Stimulated activated CD4-positive, alpha-beta T cell treated with anti-CD3 and anti-CD28 coated beads, TNF-alpha, amount 100 ng/mL, for 24 hours (primary cell): ENCODE measurements at places on chromosomes 11 and 22.

DNA sequence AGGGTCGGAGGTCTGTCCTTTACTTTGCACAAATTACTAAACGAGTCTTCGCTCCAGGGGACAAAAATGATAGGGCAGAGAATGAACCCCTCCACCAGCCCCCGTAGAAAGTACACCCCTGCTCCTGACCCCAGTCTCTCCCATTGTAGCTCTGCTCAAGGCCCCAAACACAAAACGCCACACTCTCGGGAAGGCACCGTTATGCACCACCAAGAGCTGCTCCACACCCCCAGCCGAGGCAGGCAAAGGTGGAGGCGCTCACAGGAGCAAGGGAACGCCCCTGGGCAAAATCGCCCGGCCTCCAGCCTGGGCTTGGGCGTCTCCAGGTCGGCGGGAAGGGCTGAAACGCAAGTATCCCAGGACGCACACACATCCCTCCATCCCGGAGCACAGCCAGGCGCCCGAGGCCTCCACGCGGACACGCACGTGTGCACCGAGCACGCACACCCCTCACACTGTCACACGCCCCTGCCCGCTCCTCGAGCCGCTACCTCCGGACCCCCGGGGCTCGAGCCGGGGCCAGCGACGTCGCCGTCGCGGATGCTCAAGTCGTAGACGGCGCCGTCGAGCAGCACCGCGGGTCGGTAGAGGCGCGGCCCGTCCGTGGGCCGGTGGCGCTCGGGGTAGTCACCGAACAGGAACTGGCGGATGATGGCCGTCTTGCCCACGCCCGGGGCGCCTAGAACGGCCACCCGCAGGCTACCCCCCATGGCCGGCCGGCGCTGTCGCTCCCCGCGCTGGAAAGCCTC is 786 bp downstream of the RASL10A start:
- DNase-seq: no peak

- no peak for DNase-seq
These were observed 53.8 kb upstream of the CD5 start for GRCh38 chr11:61048368-61049062.

GRCh38 chr11:93498641-93499040 is 44.5 kb downstream of the SMCO4 start:
- DNase-seq: no peak

DNA sequence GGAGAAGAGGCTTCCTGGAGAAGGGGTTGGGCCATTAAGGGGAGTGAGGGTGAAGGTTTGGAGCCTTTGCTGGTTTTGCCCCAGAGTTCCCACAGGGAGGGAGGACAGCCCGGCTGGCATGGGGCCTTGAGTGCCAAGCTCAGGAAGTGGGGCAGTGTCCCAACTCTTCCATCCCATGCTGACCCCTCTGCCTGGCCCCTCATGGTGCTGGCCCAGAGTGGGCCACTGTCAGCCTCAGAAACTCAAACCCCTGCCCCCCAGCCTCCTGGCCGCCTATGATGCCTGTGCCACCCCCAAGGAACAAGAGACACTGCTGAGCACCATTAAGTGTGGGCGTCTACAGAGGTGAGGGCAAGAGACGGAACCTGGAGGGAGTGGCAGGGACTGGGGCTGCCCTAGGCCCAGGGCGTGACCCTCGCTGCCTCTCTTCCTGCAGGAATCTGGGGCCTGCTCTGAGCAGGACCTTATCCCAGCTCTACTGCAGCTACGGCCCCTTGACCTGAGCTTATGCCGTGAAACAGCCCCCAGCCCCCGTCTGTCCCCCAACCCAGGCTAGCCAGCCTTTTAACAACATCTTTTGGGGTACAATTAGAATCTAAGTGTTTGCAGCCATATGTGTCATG is 5.4 kb downstream of the MUS81 start:
- no peak for DNase-seq

GRCh38 chr11:131662317-131662972 is 292.0 kb downstream of the NTM start:
- no peak for DNase-seq

DNA sequence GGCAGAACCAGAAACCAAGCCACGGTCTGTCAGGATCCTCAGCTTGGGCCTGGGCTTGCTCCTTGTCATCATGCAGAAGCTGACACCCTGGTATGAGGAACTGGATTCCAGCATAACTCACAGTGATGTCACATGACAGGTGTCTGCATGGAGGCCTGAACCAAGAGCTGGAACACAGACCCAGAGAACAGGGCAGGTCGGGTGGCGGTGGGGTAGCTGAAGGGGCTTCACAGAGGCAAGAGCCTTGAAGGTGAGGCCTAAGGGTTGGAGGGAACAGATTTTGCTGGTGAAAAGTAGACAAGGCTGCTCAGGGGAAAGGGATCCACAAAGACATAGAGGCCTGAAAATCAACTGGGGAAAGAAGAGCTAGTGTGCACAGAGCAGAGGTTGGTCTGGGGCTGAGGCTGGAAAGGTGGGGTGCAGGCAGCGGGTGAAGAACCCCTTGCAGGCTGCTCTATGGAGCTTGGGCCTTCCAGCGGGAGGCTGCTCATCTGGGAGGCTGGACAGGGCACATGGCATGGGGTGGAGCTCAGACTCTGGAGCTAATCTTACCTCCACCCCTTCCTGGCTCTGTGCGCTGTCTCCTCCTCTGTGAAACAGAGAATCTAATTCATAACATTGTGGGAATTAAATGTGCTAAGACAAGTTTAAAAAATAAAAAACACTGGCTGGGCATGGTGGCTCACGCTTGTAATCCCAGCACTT is 18.4 kb upstream of the RPS3 start:
- DNase-seq: no peak

- DNase-seq: no peak
These were observed 56.5 kb downstream of the MIAT start for GRCh38 chr22:26713823-26714449.

GRCh38 chr11:82889133-82890001 is 10.9 kb downstream of the PRCP start:
- DNase-seq: no peak

- no peak for DNase-seq
These were observed 91.5 kb downstream of the MIAT start for GRCh38 chr22:26748845-26749244.

DNA sequence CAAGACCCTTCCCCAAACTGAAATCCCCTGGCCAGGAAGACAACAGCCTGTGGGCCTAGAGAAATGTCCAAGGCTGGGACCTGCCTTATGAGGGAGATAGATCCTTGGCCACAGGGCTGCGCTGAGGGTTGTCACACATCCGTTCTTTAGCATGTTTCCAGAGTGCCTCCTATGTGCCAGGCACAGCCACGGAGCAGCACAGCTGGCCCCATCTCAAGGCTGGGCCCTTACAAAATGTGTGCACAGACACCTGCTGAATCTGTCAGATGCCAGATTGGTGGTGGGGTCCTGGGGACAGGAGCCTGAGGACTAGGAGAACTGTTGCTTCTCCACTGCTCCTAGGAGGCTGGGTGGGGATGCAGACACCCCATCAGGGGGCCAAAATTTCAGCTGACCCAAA is 11.2 kb downstream of the GRIK4 start:
- no peak for DNase-seq

DNA sequence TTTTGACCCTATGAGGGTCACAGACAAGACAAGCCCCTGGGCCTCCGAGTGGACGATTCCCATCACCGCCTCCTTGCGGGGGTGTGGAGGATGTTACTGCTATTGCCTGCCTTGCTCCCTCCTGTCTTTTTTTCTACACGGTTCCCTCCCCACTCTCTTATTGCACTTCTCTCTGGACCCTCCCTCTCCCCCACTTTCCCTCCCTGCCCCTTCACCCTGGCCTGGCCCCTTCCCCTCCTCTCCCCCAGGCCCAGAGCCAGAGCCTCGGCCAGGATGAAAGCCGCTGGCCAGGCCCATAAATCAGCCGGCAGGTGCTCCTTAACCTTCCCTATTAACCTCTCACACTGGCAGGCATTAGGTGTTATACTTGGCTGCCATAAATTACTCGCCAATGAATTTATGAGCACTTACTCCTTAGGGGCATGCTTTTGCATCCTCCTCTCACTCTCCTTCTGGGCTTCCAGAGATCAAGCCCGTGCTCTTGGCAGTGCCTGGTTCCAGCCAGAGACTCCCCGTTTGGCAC is 18.3 kb upstream of the ALX4 start:
- no peak for DNase-seq

- no peak for DNase-seq
These were observed 28.5 kb upstream of the OAF start for GRCh38 chr11:120182372-120182771.

GRCh38 chr11:86175626-86176025 is 68.9 kb upstream of the EED start:
- no peak for DNase-seq

DNA sequence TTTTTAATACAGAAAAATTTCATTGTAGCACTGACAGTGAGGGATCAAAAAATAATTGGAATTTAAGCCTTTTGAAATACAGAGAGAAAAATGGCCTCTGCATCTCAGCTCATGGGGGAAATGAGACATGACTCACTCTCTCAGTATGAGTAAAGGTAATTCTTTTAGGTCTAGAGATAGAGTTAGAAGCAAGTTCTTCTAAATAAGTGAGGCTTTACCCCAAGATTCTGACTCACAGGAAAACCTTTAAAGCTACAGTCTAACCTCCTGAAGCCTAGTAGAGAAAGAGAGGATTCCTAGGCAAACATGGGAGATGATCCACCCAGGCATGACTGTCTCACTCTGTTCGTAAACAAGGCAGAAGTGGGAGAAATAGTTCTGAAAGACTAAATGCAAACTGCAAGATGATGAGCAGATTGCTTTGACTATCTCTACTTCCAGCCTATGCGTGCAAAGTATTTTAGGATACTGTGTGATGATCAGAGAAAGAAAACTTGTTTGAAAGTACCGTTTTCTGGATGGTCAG is 1003.3 kb upstream of the CCDC90B start:
- no peak for DNase-seq

- no peak for DNase-seq
These were observed 12.3 kb upstream of the ASPHD2 start for GRCh38 chr22:26416670-26417276.

DNA sequence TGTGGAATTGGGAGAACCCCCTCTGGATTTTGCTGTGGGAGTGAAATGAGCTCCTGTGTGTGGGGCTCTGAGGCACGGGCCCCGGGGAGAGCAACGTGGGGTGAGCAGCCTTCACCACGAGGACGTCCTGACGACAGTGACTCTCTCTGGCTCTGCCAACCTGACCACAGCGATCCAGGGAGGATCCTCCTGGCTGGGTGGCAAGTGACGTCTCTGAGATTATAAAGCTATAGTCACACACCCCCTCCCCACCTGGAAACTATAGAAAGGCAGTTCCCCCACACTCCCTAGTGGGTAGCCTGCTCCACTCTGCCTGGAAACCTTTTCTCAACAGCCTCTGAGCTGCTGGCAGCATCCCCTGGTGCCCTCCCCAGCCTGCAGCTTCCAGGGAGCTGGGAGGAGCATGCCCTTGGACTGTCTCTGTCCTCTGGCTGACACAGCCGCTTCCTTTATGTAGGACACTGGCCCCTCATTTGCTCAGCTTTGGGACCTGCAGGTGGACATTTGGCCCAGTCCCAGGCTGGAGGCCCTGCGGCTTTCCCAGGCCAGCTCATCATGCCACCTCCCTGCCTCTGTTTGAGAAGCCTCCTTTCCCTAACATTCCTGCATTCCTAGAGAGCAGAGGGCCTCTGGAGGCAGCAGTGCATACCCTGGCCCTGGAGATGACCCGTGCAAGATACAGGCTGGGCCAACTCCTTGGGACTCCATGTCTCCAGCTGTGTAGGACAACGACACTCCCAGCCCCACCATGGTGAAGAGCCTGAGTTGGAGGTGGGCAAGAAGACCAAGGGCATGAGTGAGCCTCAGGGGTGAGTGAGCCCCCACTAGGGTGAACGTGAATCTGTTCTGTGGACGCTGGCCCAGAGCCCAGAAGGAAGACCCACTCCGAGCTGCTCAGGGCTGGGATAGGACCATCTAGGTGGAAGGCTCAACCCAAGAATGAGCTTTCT is 314.0 kb downstream of the NTM start:
- DNase-seq: no peak

DNA sequence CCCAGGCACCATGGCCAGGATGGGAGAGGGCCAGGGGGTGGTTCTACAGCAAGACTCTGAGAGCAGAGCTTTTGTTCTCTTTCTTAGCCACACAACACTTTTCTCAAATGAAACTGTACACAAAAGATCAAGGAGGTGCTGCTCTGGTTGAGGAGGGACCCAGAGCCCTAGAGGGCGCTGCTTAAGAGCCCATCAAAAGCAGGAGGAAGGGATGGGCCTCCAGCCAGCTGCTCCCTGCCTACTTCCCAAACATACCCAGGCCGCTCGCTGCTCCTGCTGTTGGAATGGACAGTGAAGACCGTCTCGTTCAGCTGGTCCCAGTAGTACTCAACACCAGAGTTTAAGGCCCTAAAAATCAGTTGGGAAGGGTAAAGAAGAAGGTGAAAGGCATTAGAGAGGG is 18.4 kb upstream of the CHRM4 start:
- no peak for DNase-seq

DNA sequence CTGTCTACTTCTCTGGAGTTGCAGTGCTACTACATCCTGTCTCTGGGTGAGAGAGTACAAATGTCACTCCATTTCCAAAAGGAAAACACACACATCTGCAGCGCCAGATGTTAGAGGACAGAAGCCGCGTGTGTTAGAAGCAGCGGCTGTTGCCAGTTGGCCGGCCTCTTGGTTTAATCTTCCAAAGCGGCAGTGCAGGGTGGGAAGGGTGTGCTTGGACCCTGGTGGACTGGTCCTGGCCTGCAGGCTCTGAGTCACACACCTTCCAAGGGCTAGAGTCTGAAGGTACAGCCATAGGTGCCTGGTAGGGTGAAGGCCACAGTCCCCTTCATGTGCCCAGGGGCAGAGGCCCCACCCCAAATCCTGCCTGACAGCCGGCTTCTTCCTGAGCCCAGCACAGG is 99.8 kb downstream of the CTTN start:
- DNase-seq: no peak

- DNase-seq: peak; percentile 59
These were observed 13.7 kb upstream of the SEC14L3 start for GRCh38 chr22:30485362-30485988.

- DNase-seq: no peak
These were observed 184.2 kb downstream of the SBF2 start for GRCh38 chr11:10109806-10110205.

- no peak for DNase-seq
These were observed 30.9 kb upstream of the NECTIN1 start for GRCh38 chr11:119759747-119760412.

GRCh38 chr22:48695251-48695650 is 1132.4 kb downstream of the BRD1 start:
- DNase-seq: no peak

- DNase-seq: no peak
These were observed 18.4 kb downstream of the LINC01488 start for GRCh38 chr11:69499918-69500284.
